A549 treated with AZD2906 at 1 μM for 4 hours (cell line): ENCODE measurements at places on chromosomes 7 and 10. TPM values are rescaled to one million over a fixed set of nuclear protein-coding genes. Genes with fewer than 3 reads are reported as not detected.

The POM121L12 gene
- not detected in 5 replicates for total RNA-seq

The KCNMA1 gene
- 39.3 to 80.4 TPM (median 65.2 TPM) in 5 replicates for total RNA-seq

The ENKUR gene
- 0.19 to 0.65 TPM (median 0.33 TPM) in 5 replicates for total RNA-seq

The FOXI2 gene
- not detected in 5 replicates for total RNA-seq

The PBLD gene
- 2.7 to 3.7 TPM (median 3.4 TPM) in 5 replicates for total RNA-seq

The HIBADH gene
- 38.6 to 45.8 TPM (median 42.0 TPM) in 5 replicates for total RNA-seq

The GHRHR gene
- 0.10 TPM in 1 of 5 replicates, not detected in the others for total RNA-seq
